ENCODE measurements at places on chromosomes 12 and 14.

DNA sequence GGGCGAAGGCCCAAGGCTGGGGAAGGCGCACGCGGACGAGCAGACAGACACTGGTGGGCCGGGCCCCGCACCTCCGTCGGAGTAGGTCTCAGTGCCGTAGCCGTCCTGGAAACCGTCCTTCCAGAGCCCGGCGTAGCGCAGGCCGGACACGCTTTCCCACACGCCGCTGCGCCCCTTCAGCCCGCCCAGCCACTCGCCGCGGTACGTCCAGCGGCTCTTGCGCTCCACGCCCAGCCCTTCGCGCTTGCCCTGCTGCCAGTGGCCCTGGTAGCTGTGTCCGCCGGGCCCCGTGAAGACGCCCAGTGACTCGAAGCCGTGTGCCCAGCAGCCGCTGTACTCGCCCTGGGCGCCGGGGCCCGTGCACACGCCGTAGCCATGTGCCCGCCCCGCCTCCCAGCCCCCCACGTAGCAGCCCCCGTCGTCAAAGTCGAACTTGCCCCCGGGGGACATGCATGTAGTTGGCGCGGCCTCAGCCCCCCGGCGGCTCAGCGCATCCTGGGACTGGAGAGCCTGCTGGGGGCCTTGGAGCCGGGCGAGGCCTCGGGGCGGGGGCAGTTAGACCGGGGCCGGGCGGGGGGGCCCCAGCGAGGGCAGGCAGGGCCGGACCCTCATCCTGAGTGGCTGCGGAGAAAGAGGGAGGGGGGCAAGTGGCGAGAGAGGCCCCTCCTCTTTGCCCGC, 1.4 kb downstream of the JPH4 start:
- DNase-seq = no peak

DNA sequence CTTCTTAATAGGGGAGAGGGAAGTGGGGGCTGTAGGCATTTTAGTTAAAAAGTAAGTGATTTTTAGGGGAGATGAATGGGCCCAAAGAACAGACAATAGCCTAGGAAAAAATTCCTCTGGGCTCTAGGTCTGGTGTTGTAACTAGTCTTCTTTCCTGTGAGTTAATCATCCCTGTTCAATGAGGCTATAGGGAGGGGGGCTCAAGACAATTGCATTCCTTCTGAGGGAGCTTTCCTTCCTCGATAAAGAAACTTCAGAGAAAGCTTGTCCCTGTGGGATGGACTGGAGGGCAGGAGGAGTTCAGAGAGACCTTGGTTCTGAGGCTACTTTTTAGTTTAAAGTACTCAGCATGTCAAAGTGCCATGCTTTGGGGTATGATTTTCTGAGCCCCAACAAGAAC, 127.2 kb downstream of the BBS10 start:
- DNase-seq = no peak

GRCh38 chr14:32608857-32609256, 279.8 kb downstream of the AKAP6 start:
- DNase-seq = no peak

DNA sequence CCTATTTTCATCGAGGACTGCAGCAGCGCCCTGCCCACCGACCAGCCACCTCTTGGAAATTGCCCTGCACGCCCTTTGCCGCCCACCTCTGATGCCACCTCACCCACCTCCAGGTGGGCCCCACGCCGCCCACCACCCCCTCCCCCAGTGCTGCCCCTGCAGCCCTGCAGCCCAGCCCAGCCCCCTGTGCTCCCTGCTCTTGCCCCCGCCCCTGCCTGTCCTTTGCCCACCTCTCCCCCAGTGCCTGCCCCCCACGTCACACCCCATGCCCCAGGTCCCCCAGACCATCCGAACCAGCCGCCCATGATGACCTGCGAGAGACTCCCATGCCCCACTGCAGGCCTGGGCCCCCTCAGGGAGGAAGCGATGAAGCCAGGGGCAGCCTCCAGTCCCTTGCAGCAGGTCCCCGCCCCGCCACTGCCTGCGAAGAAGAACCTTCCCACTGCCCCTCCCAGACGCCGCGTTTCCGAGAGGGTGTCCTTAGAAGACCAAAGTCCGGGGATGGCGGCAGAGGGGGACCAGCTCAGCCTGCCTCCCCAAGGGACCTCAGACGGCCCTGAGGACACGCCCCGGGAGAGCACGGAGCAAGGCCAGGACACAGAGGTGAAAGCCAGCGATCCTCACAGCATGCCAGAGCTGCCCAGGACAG, 96.5 kb downstream of the LGMN start:
- DNase-seq = no peak
